Dermis blood vessel endothelial cell (primary cell): ENCODE measurements at places on chromosomes 16 and 17.

DNA sequence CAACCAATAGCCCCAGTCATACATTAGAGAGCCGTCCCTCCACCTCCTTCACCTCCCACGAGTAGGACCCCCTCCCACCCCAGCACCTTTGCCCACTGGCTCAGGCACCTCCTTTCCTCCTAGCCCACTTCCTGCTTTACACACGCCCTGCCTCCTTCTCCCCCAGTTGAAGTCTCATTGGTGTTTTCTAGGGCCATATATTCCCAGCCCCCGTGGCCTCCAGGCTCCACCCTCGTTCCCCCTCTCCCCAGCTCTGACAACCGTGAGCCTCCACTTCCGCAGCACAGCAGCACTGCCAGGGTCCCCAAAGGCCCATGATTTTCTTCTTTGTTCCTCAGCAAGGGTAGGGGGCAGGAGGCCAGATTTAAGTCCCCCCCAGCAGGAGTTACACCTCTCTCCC, 340.3 kb upstream of the TNRC6C start:
- no peak for DNase-seq

- DNase-seq = peak; percentile 74
These were observed 10.6 kb downstream of the CALCOCO2 start for GRCh38 chr17:48841395-48841831.

DNA sequence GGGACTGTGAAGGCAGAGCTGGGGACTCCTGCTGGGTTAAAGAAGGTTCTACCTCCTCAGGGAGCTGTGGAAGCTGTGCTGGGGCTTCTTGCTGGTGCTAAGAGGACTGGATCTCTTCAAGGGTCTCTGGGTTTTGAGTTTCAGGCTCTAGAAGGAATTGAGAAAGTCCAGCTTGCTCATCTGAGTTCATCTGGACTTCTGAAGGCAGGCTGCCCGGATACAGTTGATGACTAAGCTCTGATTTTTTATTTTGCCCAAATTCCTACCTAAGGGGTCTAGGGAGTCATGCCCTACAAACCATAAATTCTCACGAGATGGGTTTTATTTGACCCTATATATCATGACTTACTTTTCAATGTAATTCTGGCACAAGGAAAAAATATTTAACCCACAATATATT, 46.8 kb upstream of the TMEM97 start:
- DNase-seq = no peak

DNA sequence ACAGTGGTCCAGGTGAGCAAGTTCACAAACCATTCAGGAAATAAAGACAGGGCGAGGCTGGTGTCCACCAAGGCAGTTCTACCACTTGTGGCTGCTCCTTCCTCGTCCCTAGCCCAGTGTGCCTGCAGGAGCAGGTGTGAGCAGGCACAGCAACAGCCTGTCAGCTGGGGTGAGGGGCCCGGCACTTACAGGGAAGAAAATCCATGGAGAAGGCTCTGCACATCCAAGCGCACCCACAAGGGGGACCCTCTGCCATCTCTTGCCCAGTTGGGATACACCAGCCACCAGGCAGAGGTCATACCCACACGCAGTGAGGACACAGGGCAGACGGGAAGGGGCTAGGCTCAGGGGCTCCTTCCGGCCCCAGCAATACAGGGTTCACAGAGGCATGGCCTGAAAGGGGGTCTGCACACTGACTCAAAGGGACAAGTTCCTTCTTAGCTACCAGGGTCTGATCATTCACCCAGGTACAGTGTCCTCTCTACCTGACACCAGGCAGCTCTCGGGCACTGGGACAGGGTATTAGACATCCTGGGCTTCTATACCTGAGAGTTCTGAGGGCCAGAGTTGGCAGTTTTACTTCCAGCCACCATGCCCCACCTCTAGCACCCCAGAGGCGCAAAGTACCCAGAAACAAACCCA, 27.0 kb downstream of the CDIP1 start:
- DNase-seq = peak; percentile 75

GRCh38 chr17:77795685-77796084, 162.8 kb upstream of the TNRC6C start:
- DNase-seq = no peak

DNA sequence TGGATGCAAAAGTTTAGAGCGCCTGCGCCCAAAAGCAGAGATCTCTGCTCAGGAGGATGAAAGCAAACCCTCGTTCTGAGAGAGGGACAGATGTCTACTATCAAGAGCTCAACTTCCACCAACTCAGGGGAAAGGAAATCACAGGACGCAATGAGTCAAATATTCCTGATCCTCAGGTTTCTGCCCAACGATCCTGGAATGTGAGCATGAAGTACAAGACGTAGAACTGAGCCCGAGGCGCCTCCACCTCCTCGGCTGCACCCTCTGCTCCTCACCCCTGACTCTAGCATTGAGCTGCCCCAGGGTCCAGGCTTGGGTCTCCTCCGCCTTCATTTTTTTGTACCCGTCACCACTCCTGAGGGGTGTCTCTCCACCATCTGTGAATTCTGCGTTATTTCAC, 15.4 kb downstream of the IFT140 start:
- DNase-seq = no peak

- no peak for DNase-seq
These were observed 1.4 kb downstream of the GSE1 start for GRCh38 chr16:85614338-85615013.

- DNase-seq = no peak
These were observed 2.0 kb downstream of the CRYM start for GRCh38 chr16:21276090-21276489.
